Naive thymus-derived CD8-positive, alpha-beta T cell (primary cell): ENCODE measurements at places on chromosomes 6 and 20.

DNA sequence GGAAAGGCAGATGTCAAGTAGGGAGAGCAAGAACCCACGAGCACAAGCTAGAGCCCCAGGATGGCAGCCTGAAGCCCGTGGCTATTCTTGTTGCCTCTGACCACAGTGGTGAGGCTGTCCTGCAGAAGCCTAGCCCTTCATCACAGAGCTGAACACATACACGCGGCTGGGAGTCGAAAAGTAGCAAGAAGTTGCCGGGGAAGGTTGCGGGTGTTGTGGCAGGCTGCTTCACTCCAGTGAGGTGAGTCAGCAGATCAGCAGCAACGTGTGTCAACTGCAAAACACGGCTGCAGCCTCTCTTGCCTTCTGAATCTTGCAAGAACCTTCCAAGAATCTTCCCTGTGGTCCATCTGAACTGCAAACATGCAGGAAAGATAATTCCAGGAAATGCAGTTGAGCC lies 10.6 kb upstream of the STX16 start:
- no peak for DNase-seq

DNA sequence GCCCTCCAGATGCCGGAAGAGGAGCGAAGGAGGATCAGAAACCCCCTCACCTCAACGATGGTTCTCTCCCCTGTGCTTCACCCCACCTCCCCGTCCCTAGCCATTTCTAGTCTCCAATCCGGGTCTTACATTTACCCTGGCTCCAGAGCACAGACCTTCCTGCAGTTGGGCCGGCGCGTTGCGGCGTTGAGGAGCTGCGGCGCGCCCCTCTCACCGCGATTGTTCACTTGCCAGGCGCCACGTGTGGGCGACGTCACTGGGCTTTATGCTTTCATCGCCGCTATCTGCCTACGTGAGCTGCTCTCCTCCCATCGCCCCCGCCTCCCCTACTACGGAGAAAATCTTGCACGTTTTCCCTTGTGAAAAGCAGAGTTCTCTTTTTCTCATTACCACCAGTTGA lies at the start of gene CRISP2:
TSS of gene CRISP2 (minus strand) at position 198 of the 400 bp plus-strand sequence. CDS start 4,347 bp downstream, outside the sequence.
- DNase-seq, result no peak

GRCh38 chr6:90097356-90097755 lies 199.3 kb downstream of the BACH2 start:
- no peak for DNase-seq

DNA sequence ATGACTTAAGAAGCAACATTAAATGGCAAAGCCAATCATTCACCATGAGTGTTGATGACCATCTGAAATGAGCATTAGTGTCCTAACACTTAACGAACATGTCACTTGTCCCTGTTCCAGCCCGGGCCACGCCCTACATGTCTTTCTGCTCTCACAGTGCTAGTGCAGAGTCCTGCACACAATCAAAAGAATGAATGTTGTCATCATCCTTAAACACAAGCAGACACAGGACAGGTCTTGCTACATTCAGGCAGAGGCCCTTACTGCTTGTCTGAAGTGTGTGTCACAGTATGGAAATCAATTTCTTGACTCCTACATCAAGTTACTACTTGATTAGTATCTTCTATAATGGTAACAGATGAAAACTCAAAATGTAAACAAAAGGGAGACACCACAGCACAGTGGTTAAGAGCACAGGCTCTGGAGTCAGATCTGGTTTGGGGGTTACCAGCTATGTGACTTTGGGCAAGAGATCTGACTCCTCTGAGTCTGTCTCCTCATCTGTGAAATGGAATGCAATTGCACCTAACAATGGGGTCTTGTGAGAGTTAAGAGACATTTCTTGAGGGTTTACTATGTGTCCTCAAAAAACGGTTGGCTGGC lies 17.4 kb downstream of the UBE2V1 start:
- no peak for DNase-seq

DNA sequence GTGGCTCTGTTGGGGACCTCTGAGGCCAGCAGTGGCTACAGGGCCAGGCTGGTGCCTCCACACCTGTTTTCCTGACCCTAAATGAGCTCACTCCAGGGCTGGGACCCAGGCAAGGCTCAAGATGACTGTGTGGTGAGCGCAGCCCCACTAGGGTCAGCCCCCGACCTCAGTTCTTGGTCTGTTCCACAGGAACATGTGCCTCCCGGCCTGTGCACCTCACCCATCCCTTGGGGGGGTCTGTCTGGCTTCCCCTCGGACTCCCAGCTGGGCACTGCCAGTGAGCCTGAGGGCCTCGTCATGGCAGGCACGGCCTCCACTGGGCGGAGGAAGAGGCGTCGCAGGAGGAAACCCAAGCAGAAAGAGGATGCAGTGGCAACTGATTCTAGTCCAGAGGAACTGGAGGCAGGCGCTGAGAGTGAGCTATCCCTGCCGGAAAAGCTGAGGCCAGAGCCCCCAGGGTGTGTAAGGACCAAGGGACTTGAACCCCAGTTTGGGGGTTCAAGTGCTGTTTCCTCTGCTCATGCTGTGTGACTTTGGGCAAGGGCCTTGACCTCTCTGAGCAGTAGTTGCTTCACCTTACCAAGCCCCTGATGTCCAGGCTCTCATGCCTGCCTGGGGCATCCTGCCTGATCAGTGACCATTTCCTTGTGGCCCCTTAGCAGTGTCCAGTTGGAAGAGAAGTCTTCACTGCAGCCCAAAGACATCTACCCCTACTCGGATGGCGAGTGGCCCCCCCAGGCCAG lies 8.0 kb downstream of the LPIN3 start:
- no peak for DNase-seq

DNA sequence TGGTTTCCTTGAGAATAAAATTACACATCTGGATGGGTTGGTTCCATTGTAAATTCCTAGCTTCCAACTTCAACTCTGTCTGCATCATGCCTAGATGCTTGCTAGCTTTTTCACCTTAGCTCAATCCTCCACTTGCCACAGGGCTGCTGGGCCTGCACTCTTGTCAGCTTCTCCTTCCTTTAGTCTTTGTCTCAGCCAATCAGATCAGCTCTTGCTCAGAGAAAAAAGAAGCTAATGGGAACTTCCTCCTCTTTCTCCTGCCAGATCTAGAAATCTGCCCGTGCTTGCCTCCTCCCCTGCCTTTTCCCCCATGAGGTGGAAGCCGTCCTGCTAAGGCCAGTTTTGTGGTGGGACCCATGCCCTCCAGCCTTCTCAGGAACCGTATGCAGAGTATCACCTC lies 18.5 kb downstream of the RAE1 start:
- DNase-seq, result no peak

- DNase-seq, result no peak
These were observed 33.5 kb upstream of the UBR2 start for GRCh38 chr6:42530296-42530695.

- no peak for DNase-seq
These were observed 16.1 kb upstream of the SLC17A3 start for GRCh38 chr6:25889877-25890853.

DNA sequence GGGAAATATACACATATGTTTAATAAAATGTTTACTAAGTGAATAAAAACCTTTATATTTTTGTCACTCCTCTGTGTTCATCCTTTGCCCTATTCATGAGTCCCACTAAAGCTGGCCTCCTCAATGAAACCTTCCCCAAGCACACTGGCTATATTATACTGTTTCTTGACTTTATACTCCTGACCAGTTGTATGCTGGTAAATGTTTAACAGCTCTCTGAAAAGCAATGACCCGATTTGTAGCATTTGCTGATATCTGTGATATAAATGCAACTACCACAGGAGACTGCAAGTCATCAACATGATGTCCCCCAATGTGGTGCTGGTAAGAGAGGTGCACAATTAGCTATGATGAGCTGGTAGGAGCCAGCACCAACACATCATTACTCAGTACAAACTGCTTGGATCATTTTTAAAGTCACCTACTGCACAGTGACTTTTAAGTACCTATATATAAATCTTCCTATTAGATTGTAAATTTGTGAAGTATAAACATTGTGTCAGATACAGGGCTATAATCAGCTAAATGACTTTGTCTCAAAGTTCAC lies 64.6 kb upstream of the MCM9 start:
- no peak for DNase-seq

DNA sequence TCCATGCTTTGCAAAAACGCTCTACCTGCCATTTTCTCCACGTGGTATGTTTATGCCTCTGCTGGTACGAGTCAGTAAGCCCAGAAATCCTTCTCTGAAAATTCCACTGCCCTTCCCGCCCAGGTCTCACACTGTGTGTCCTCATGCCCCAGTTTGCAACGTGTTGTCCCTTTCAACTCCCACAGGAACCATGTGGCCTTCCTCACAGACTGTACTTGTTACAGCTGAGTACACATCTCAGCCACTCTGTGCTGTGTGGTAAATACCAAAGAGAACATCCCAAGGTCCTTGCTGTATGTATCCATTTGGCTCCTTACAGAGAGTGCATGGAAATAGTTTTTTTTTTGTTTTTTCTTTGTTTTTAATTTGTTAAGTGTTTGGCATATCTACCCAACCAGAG lies 56.9 kb downstream of the RTN4IP1 start:
- DNase-seq, result no peak

- DNase-seq, result no peak
These were observed 14.3 kb upstream of the SPO11 start for GRCh38 chr20:57315083-57315975.

- no peak for DNase-seq
These were observed 81.7 kb downstream of the CDH22 start for GRCh38 chr20:46226602-46227001.

- no peak for DNase-seq
These were observed 290.9 kb downstream of the CDC5L start for GRCh38 chr6:44678252-44678935.
